ENCODE measurements at places on chromosomes 6 and 20. TPM values are rescaled to one million over a fixed set of nuclear protein-coding genes. Genes with fewer than 3 reads are reported as not detected.

DNA sequence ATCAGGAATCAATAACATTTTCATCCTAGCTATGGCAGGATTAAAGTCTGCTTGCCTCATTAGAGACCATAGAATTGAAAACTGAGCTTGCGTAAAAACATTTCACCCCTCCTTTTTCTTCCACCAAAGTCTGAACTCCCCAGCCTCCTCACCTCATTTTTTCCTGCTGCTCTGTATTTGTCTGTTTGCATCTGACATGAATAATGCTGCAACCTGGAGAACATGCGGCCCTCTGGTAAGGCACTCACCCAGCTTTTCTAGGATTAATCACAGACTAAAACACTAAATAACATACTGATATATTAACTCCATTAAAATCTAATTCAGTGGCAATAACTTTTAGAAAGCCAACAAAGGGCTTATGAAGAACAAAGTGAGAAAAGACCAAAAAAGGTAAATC, 677.7 kb upstream of the NRSN1 start:
- DNase-seq = no peak

- DNase-seq = no peak
Observed at GRCh38 chr6:162560891-162561290, 166.7 kb downstream of the PRKN start.

FAXC gene
- not detected for total RNA-seq

GRCh38 chr20:23120936-23121750, 35.0 kb upstream of the CD93 start:
- no peak for DNase-seq

DNA sequence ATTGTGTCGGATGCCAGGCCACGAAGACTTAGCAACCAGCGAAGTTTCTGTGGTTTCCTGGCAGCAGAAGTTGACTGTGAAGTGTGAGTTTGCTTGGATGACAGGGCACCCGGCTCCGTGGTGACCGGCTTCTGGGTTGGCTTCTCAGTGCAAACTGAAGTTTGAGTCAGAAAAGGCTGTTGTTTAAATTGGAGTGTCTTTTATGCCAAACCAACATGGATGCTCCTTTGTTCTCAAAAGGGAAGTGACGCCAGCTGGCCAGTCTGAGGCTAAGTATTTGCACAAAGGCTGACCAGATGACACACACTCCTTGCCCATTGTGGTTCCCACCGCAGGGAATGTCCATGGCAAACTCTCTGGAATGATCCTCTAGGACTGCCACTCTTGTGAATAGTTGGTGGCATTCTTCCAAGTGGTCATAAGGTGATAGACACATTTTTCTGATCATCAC, 164.8 kb upstream of the QKI start:
- DNase-seq = no peak

DNA sequence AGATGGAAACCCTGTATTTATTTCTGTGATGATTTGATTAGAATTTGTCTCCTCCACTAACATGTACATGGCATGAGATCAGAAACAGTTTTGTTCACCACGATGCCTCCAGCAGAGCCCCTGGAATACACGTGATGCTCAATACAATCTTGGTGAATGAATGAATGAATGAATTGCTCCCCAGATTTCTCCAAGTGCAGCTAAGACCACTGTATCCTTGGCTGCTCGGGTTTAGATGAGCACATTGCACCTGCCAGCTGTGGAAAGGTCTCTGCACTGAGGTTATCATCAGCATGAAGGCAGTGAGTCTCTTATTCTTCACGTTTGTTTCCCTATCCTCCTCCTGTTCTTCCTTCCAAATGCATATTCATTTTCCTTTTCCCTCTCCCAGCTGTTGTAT, 17.9 kb downstream of the CASS4 start:
- DNase-seq = no peak

GRCh38 chr6:81451787-81452186, 300.7 kb downstream of the TENT5A start:
- no peak for DNase-seq

DNA sequence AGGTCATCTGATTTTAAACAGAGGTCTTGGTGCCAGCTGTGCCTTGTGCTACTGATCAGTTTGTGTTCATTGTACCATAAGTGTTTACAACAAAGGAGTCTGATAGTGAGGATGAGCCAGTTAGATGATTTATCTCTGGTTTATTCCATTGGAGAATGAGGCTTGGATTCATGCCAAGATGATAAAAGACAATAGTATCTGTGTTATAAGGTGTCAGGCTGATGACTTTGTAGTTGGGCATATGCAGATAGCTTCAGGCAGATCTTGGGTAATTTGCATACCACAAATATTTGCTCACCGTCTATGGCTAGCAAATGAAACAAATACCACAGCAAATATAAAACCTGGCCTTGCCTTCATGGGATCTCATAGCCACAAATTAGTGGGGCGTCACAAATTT, 43.3 kb upstream of the PHACTR2 start:
- no peak for DNase-seq

DNA sequence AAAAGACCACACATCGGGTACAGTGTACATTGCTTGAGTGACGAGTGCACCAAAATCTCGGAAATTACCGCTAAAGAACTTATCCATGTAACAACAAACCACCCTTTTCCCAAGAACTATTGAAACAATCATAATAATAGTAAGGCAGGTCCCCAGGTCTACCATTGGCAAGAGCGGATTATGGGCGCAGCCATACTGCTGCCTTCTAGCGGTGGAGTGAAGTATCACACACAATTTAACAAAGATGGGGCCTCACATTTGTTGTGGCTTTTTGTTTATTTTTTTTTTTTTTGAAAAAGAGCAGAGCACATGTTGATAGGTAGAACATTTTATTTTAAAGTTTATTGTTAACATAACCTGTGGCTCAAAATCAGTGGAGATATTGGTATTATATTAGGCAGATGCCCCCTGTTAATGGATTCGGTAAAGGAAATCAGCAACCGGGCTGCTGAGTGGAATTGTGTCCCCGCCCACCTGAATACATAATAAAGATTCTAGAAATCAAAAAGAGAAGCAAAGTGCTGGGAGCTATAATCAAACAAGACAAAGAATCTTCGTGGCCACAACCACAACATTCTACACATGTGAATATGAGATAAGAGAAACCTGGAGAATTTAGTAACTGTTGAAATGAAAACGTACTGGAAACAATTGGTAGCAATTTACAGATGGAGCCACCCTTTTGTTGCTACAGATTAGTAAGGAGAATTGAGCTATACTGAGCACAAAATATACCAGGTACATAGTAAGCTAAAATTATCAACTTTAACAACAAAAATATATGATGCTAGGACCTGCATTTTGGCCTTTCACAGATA, 94.2 kb upstream of the EXOC2 start:
- no peak for DNase-seq

UNC5CL gene
- total RNA-seq = 2.2 TPM

DEFB132 gene
- not detected for total RNA-seq

- DNase-seq = no peak
Observed at GRCh38 chr6:141490982-141491381, 641.7 kb upstream of the GJE1 start.

GRCh38 chr6:84072442-84072997, 38.9 kb downstream of the MRAP2 start:
- DNase-seq = no peak

DNA sequence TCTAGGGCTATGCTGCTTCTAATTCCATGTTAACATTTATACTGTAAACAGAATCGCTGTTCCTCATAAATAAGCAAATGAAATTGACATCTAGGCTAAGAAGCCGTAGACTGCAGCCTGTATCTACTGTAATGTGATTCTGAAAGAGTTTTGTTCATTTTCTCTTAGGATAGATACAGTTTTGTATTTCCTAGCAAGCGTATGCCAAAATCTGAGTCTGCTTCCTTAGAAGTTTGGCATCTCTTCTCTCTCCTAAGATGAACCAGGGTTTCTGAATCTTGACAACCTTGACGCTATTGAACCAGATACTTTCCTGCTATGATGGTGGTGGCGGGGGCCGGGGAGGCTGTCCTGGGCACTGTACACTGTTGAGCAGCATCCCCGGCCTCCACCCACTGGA, 198.0 kb downstream of the TSHZ2 start:
- no peak for DNase-seq

BTNL2 gene
- not detected for total RNA-seq

ENPP5 gene
- 0.44 TPM for total RNA-seq

GRCh38 chr6:1016329-1017302, 295.3 kb upstream of the FOXQ1 start:
- DNase-seq = no peak

GRCh38 chr6:35624341-35625070, 64.2 kb downstream of the FKBP5 start:
- no peak for DNase-seq

DNA sequence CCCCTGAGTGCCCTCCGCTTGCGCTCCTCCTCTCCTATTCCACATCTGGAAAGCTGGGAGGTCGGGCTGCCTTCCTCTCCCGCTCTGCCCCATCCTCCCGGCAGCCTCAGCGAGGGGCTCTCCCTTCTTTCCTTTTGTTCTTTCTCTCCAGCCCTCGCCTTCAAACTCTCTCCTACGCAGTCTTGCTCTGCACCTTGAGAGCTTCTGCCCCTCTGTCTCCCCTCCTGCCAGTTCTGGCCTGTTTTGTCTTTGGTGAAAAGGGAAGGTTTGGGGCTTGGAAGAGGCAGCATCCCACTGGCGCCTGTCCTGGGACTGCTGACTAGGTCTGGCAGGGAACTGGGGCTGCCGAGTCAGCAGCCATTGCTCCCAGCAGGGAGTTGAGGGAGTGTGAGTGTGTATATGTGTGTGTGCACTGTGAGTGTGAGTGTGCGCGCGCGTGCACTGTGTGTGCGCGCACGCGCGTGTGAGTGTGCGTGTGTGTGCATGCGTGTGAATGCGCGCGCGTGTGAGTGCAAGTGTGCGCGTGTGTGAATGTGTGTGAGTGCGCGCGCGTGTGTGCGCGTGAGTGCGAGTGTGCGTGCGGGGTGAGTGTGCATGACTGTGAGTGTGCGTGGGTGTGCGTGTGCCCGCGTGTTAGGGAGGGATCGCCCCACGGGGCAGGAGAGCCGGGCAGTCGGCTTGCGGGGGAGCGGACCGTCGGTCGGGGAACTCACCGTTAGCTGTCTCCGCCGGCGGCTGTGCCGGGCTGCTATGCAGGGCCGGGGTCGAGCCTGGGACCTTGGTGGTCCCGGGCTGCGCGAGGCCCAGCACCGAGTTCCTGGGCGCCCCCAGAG, 523 bp downstream of the CPXM1 start:
- no peak for DNase-seq

GRCh38 chr6:9308284-9308683, 872.9 kb upstream of the SLC35B3 start:
- DNase-seq = no peak

DNA sequence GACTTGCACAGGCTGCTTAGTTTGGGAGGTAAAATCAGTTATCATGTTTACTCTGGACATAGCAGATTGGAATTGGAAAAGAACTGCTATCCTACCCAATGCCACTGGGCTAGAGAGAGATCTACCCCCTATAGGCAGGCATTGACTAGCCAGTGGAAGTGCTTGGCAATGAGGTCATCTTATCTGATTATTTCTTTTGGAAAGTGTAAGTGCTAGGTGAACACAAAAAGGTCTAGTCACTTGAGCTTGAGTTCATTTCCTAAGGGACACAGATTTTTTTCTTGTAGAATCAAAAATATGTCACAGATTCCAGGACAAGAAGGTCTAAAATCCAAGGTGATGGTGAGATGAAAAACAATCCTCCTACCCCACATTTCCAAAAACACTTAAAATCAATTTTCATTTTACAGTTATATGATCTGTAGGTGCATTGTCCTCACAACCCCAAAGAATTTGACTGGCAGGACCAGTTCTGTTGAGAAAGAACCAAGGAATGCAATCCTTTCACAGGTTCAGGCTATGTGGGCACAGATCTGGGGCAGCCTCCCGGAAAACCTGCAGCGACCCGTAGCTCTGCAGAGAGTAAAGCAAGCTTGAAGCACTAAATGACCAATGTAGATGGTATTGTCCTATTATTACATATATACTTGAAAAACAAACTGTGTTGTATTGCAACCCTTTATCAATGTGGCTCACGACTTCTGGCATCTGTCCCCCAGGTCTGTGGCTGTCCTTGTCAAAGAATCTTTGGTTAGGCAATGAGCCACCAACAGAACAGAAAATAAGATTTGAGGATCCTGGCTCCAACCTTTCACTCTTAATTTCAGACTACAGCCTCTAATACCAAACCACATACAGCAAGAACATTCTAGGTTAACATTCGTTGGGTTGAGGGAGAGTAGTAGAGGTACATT, 67.3 kb upstream of the ADTRP start:
- no peak for DNase-seq

DNA sequence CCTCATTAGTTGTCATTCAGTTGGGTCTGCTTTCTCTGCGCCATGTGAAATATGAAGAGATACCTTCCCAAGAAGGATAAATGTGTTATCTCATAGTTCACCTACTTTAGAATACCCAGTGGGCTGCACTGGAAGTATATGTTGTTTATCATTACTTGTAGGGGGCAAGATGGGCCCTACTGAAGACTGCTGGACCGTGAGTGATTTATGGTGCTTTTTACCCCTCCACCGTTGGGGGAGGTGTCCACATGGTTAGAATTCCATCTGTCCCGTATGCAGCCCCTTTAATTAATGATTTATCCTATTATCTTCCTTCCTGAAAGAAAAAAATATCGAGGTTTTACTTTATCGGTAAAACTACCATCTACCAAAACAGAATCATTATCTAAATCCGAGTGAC, 97.0 kb downstream of the TSHZ2 start:
- no peak for DNase-seq

OR12D2 gene
- not detected for total RNA-seq

SLC22A23 gene
- 0.24 TPM for total RNA-seq

- no peak for DNase-seq
Observed at GRCh38 chr6:144315226-144315980, 30.3 kb downstream of the UTRN start.

GRCh38 chr6:87721311-87721710, 19.3 kb upstream of the AKIRIN2 start:
- DNase-seq = no peak

DNA sequence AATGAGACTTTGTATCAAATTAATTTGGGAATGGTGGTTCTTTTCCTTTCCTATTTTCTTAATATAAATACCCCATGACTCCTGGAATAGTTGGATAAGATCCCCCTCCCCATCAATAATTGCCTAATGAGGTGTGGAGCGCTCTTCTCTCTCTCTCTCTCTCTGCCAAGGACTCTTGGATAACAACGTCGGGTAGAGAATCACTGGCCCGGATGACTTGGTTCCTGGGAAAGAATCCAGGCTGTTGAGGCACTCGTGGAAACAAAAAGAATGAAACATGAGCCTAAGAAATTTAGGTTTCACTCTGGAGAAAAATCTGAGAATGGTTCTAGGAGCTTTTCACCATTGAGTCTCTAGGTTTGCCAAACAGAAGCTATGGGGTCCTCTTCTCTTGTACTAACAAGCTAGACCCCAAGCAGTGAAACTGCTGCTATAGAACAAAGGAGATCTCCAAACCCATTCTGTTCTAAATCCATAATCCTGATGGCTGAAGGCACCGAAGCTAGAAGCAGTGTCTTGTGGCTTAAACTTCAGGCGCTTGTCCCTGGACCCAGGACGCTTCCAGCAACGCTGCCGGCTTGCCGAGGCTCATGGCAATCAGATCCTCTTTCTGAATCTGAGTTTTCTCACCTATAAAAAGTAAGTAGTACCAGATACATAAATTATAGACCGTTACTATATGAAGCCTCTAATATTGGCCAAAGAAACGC, 241.6 kb upstream of the BTBD3 start:
- DNase-seq = no peak

Data from activated B cell treated with CpG ODN at 0.5 μM for 24 hours (primary cell).